Right lung (tissue), 10 donors: ENCODE measurements at places on chromosomes 5 and 9.

DNA sequence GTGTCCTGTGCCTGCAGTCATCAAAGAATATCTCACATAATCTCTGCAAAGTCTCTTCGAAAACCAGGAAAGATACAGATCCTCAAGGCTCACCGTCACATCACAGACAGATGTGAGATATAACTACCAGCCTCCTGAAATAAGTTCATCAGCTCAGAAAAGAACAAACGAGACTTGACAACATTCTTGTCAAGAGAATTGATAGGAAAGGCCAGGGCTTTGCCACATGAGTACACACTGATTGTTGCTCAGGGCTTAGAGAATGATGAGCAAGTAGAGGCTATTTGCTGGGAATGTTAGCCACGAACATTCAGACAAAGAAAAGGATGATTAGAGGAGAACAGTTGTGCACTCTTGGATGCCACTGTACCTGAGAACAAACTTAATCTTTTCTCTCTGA is 535.1 kb downstream of the ELAVL2 start:
- DNase-seq = no peak

DNA sequence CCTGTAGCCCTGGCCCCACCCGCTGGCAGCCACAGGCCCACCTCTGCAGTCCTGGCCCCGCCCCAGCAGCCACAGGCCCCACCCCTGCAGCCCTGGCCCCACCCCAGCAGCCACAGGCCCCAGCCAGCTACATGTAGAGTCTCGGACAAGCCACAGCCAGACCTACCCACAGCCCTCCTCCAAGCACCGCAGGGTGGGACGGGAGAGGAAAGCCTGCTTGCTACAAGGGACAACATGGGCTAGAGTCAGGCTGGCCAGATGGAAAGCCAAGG is 49.5 kb upstream of the SARDH start:
- DNase-seq = no peak

DNA sequence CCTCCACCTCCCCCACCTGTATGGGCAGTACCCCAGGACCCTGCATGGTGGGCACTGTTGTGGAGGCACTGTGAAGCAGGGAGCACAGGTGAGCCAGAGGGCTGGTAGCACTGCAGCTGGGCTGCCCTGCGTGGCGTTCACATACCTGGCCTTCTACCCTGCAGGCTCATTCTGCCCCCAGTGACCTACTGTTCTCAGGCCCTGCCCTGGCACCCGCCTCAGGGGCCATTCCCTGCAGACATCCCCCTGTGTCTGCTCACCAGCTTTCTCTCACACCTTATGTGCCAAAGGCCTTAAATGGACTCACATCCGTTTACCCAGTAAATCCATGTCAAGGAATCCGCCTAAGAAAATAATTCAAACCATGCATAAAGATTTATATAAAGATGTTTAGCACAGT is 196.5 kb downstream of the CRB2 start:
- no peak for DNase-seq

DNA sequence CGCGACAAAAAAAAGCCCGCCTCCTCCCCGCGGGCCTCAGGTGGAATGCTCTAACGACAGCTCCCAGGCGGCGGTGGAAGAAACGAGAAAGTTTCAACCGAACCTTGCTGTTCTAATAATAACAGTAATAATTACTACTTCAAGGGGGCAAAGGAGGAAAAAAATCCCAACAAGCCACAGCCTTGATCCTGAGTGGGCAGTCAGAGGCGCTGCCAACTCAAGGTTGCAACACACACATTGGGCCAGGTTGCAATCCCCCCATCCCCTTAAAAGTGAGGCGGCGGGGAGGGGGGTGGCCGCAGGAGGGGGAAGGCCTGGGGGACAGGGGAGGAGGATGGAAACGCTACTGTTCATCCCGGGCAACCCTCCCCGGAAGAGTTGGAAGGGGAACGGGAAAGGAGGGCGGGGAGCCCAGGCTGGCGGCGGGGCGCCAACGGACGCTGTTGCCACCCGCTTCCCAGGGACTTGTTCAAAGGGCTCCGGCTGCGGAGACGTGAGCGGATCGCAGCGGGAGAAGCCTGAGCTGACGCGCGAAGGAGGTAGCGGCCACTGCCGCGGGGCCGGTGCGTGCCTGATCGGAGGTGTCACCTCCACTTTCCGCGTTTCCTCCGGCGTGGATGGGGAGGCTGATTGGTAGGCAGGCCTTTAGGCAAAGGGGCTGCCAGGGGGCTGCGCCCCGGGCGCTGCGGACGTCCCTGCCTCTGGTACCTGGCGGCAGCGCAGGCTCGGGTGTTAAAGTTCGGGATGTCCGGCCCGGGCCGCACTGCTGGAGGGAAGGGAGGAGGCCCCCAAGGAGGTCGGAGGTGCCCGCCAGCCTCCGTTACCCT is 647 bp downstream of the SMARCA2 start:
- peak; percentile 70 for DNase-seq

DNA sequence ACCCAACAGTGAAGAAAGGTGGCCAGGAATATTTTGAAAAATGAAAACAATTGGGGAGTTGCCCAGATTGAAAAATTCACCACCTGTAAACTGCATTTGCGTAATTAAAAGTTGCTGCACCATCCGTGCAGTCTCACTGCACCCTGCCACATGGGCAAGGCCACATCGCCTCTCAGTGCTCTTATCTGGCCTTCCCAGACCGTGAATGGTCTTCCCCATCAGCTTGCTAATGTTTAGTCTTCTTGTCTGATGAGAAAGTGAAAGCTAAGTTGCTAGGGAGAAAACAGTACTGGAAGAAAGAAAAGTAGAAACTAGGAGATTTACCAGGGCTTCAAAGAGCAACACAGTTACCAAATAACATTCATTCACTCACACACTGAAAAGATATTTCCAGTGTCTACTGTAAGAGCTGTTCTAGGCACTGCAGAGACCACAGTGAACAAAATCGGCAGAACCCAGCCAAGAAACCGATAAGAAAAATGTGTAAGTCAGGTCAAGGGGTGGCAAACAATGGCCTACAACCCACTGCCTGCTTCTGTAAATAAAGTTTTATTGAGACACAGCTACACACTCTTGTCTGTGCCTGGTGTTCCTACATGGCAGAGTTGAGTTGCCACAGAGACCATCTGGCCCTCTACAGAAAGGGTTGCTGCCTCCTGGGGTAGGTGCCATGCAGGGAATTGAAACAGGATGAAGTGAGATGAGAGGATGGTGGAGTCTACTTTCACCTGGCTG is 51.2 kb upstream of the CTSL start:
- no peak for DNase-seq

GRCh38 chr5:139915266-139915665 is 119.7 kb downstream of the PSD2 start:
- no peak for DNase-seq

GRCh38 chr9:28155671-28156070 is 582.4 kb upstream of the C9orf72 start:
- no peak for DNase-seq

DNA sequence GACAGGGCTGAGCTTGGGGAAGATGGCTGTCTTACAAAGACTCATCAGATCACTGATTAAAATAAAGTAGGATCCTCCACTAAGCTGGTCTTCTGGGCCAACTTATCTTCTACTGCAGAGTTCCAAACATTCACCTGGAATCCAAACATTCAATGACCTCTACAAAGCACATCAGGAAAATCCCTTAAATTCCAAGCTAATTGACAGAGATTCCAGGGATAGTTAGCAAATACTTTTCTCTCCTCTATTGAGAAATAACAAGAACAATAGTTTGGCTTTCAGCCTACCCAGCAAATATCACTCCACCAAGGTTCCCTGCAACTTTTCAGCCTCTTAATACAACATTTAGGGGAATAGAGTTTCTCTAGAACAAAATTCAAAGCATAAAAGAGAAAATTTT is 140.6 kb upstream of the LIFR start:
- no peak for DNase-seq

DNA sequence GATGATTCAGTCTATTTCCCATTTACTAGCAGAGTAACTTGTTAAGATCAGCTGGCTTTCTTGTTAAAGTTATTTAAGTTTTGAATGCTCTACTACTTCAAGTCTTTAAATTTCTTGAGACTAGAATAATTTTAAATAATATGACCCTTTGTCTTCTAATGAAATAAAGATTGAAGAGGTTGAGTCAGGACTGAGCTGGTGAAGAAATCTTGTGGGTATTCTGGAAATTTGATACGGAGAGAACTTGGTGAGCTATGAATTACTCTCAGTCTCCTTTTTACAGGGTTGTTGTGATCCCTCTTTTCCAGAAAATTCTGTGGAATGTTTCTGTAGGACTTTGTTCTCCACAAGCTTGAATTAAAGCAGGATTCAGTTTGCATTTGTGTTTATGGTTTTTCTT is 29.3 kb downstream of the RNF20 start:
- DNase-seq = no peak

DNA sequence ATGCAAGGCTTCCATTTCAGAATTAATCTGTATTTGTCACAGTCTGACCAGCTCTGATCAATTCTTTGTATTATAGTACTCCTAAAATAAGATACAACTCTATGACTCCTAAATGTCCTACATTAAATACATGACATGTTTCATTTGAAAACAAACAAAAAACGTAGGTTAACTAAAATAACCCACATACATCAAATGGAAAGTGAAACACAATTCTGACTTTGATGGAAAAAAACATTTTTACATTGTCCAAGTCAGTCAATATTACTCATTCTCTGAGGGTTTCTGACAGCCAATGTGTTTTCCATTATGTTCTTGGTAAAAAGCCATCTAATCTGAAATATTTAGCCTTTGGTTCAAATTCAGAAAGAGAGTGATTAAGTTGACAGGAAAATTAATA is 8.7 kb downstream of the HMGCS1 start:
- DNase-seq = no peak

DNA sequence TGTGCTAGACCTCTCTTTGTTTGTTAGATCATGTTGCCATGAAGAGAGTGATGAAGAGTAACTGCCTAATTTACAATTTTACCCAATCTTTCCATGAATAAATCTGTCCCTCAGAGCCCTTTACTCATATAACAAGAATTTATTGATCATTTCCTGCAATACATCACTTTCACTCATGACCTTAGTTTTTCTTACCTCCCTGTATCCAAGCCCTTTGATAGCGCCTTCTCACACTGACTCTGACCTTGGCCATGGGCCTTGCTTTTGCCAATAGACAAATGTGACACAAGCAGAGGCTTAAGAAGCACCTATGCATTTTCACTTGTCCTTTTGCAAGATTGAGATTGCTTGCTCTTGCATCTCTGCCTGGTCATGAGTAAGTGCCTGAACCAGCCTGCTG is 288.1 kb downstream of the NNT start:
- DNase-seq = no peak

DNA sequence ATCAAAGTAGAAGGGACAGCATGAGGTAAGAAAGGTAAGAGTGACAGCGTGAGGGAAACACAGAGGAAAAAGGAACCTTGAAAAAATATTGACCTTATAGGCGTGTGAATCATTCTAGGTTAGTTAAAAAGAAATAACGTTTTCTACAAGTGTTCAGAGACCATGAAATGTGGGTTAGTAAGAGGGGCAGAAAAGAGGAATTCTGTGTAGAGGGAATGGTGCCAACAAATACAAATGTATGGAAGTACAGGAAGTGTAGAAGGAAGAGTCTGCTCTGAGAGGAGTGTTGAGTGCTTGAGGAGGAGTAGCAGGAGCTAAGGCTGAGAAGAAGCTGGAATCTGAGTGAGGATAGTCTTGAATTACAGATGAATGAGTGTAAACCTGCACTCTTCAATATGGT is 418.6 kb upstream of the RIOK2 start:
- DNase-seq = no peak

- DNase-seq = no peak
Observed at GRCh38 chr5:61768692-61769281, 436.7 kb downstream of the ZSWIM6 start.

- DNase-seq = no peak
Observed at GRCh38 chr5:152151940-152152339, 227.3 kb upstream of the GLRA1 start.

GRCh38 chr9:121326130-121326838 is 43.8 kb downstream of the STOM start:
- peak; percentile 34 for DNase-seq

DNA sequence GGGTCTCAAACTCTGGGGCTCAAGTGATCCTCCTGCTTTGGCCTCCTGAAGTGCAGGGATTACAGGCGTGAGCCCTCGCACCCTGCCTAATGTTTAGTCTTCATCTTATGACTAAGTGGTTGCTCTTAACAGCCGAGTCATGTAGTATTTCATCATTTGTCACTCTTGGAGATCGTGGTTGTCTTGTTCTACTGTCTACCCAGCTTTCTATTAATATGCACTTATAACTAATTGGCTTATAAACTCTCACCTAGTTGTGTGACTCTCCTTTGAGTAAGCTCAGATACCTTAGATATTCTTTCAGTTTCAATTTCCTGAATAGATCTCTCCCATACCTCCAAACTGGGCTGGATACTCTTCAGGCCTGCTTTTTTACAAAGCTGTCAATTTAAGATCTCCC is 19.9 kb downstream of the SLC44A1 start:
- no peak for DNase-seq

GRCh38 chr9:35060548-35061207 is 11.7 kb downstream of the VCP start:
- DNase-seq = no peak

DNA sequence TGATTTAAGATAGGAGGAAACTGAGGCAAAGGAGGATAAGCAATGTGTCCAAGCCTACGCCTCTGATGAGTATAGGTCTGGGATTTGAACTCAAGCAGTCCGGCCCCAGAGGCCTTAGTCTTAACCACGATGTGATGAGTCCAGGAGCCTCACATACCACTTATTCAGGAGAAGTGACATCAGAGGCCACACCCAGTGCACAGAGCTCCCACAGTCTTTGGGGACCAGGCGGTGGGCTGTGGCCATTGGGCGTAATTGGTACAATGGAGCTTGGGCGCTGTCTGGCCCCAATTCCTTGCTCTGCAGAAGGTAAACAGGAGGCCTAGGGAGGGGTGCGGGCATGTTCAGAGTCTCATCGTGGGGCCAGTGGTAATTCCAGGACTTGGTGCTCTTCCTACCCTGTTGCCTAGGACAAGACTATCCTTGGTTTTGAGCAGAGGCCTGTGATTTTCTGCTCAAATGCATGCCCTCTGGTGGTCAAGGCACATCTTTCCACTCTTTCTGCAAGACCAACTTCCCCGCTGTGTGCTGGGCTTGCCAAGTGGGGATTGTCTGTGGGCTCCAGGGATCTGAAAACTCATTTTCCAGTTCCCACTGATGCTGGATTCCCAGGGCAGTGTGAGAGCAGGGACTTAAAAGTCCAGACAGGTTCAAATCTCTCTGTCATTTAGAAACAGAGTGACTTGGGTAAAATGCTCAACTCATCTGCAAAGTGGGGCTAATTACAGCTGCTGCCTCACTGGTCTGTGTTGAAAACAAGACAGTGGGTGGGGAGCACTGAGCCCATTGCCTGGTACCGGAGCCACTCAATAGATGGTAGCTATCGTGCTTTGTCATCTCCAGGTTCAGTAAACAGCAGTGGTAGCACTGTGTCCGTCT is 15.8 kb downstream of the NDST1 start:
- no peak for DNase-seq

DNA sequence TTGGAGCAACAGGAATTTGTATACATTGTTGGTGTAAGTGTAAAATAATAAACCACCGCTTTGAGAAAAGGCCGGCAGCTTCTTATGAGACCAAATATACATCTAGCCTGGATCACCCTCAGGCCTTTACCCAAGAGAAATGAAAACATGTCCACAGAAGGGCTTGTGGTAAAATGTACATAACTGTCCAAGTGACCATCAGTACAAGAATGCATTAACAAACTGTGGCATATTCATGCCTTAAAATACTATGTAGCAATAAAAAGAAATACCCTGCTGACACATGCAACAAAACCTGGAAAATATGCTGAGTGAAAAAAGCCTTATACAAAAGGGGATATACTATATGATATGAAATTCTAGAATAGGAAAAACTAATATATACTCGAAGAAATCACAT is 311.9 kb upstream of the TRPC7 start:
- DNase-seq = no peak
